ENCODE measurements at places on chromosomes 2 and 18. TPM values are rescaled to one million over a fixed set of nuclear protein-coding genes. Genes with fewer than 3 reads are reported as not detected.

MERTK gene
- total RNA-seq: 6.6 TPM

PRKAG3 gene
- 0.26 TPM for total RNA-seq

DLX2 gene
- not detected for total RNA-seq

CRYBA2 gene
- total RNA-seq: not detected

AGXT gene
- total RNA-seq: not detected

TUBB8B gene
- not detected for total RNA-seq

GALNT13 gene
- total RNA-seq: 0.17 TPM

REG3A gene
- not detected for total RNA-seq

BOK gene
- total RNA-seq: 42.4 TPM

DPYSL5 gene
- not detected for total RNA-seq

PLCL1 gene
- total RNA-seq: 0.83 TPM

UGT1A3 gene
- total RNA-seq: not detected

WNT10A gene
- not detected for total RNA-seq

CCDC74B gene
- total RNA-seq: 3.1 TPM

TM4SF20 gene
- not detected for total RNA-seq

KCNF1 gene
- total RNA-seq: 2.6 TPM

ARID5A gene
- 7.2 TPM for total RNA-seq

L3MBTL4 gene
- 1.3 TPM for total RNA-seq

VSNL1 gene
- total RNA-seq: 1.2 TPM

SCG2 gene
- 0.66 TPM for total RNA-seq

SCN7A gene
- 23.6 TPM for total RNA-seq

FOXD4L1 gene
- total RNA-seq: 0.17 TPM

FOXI3 gene
- not detected for total RNA-seq

SERPINB3 gene
- not detected for total RNA-seq

GLI2 gene
- 3.3 TPM for total RNA-seq

QPCT gene
- total RNA-seq: 3.9 TPM

MC5R gene
- total RNA-seq: not detected

CYP26B1 gene
- total RNA-seq: 0.51 TPM

MC2R gene
- total RNA-seq: not detected

KATNAL2 gene
- 4.6 TPM for total RNA-seq

FASTKD1 gene
- total RNA-seq: 19.3 TPM

HYCC2 gene
- 6.2 TPM for total RNA-seq

SERPINB13 gene
- total RNA-seq: not detected

OTOF gene
- total RNA-seq: not detected

AKAIN1 gene
- total RNA-seq: not detected

PLB1 gene
- total RNA-seq: 1.8 TPM

UNC80 gene
- under 0.01 TPM for total RNA-seq

SCN1A gene
- total RNA-seq: 0.50 TPM

FAHD2B gene
- 7.3 TPM for total RNA-seq
